ENCODE measurements at places on chromosomes 16 and 17. TPM values are rescaled to one million over a fixed set of nuclear protein-coding genes. Genes with fewer than 3 reads are reported as not detected.

EPX gene
- polyA plus RNA-seq = not detected

DNA sequence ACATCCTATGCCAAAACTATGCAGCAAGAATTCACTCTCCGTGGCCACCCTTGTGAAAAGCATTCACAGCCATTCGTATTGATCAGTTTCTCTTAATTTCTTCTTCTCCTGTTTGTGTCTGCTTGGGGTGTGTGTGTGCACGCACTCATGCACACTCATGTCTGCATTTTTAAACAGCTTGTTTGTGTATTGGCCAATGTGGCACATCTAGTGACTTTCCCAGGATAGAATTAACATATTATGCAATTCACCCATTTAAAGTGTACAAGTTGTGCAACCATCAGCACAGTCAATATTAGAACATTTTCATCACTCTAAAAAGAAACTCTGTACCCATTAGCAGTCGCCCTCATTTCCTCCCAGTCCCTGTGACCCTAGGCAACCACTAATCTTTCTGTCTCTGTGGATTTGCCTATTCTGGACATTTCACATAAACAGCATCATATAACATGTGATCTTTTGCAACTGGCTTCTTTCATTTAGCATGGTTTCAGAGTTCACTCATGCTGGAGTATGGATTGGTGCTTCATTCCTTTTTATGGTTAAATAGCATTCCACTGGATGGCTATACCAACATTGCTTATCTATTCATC is 20.1 kb downstream of the IRX3 start:
- no peak for DNase-seq

- DNase-seq = peak; percentile 52
These were observed 75.5 kb upstream of the TBX2 start for GRCh38 chr17:61323909-61324868.

DNA sequence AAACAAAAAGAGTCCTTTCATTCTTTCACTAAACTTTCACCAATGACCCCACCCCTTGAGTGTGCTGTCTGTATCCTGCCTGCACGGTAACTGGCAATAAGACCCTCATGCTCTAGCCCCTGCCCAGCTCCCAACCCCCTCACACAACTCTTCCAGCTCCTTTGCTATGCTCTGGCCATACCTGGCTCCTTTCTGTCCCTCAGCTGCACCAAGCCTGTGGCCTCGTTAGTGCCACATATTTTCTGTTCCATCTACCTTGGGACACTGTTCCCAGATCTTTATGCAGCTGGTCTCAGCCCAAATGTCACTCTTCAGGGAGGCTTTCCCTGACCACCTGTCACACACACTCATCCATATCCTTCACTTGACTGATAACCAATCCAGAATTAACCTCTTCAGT is 47.3 kb downstream of the C16orf82 start:
- no peak for DNase-seq

- no peak for DNase-seq
These were observed 41.1 kb upstream of the GSE1 start for GRCh38 chr16:85571813-85572619.

- DNase-seq = peak; percentile 93
These were observed at the start of gene RND2 for GRCh38 chr17:43024407-43025289. Gene RND2, plus strand, starts transcription at chr17:43025231. Its CDS starts 117 bp downstream, at chr17:43025348.

DNA sequence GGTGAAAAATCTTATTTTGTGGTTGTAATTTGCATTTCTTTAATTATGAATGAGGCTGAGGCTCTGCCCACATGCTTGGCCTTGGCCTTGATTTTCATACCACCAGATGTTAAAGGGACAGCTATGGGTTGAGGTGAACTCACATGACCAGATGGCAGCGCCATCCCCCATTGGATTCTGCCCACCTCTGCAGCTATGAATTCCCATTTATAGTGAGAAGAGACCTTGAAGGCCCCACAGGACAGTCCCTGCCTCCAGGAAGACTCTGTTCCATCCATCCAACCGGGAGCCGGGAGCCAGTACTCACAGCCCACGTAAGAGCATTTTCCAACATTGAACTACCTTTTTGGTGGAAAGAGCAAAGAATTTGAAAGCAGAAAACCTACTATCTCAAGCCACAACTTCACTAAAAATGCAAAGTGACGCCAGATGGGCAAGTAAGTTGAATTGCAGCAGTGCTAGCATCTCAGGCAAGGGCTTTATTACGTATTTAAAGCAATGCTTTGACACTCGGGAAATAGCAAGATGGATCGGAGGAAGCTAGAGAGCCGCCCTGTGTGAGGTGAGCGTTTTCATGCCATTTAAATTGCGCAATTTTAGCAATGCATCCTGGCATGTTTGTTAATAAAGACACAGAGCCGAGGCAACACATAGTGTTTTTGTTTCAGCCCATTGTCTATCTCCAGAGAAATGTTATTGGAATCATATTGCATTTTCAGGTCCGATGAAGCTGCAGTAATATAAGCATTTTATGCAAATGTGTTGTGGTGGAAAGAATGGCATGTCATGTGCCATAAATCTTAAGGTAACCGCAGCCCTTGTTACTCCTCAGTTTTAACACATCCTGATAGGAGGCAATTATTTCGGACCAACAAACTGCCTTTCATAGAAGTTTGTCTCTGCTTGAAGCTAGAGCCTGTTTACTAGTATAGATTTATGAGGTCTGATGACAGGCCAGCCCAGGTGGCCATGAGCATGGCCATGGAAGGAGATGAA is 273.4 kb upstream of the TNRC6C start:
- no peak for DNase-seq

GRCh38 chr17:48137656-48138055 is 30.1 kb downstream of the SNX11 start:
- no peak for DNase-seq

GRCh38 chr16:84532291-84532724 is 27.8 kb upstream of the MEAK7 start:
- DNase-seq = peak; percentile 95

GRCh38 chr16:57530522-57531252 is 5.7 kb downstream of the CCDC102A start:
- no peak for DNase-seq

- peak; percentile 81 for DNase-seq
These were observed 19.9 kb downstream of the CEP295NL start for GRCh38 chr17:78883089-78883532.

All from fibroblast of lung (primary cell).